Bone marrow (tissue), 2 donors: ENCODE measurements at places on chromosomes 3 and 15.

DNA sequence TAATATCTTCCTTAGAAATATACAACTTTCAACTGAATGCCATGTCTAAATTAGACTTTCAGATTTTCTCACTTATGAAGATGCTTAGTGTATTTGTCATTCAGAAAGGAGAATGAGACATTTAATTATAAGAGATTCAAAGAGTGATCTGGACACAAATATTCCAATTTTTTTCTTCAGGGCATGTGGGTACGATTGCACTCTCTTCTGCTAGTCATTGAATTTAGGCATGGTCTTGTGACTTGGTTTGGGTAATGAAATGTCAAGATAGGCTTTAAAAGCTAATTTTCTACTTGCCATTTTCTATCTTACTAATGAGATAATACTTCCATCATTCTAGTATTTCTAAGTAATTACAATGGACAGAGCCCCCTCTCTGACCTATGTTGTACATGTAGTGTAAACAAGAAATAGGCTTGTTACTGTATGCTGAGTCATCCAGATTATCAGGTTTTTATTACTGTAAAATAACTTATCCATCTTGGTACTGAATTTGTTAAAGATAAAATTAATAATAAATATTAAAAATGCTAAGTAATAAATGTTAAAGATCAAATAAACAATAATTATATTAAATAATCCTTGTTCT, 770.8 kb upstream of the BCHE start:
- DNase-seq = no peak

GRCh38 chr15:96687388-96688107, 357.0 kb downstream of the NR2F2 start:
- DNase-seq = no peak

GRCh38 chr3:155064920-155065319, 15.2 kb upstream of the MME start:
- DNase-seq = no peak

DNA sequence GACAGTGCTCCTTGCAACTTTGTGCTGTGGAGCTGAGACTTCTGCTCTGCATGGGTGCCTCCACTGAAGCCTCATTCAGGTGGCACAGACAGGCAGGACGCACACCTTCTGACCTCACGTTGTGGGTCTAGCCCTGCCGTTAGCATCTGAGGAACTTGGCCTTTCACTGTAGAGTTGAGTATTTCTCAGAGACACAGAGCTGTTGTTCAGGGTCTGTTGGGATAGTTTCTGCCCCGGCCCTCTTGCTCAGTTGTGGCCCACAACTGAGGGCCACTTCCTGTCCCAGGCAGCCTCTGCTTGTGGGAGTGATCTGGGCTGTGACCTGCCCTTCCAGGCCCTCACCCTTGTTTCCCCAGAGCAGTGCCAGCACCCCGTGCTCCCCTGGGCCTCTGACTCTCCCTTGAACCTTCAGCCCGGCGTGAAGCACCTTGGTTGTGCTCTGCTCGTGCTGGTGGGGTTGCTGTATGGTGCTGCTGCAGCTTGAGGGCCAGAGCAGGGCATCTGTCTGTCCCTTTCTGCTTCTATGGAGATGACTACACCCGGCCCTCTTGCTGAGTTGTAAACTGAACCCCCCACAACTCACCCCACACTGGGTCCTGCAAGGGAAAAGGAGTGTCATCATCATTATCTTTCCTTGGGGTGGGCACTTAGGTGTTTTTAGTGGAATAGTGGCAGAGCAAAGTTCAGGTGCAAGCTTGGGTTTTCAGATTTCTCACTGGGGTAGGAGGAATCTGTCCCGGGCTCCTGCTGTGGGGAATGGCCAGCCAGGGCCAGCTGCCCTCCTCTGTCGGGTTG, 11.7 kb downstream of the BAHD1 start:
- DNase-seq = no peak

DNA sequence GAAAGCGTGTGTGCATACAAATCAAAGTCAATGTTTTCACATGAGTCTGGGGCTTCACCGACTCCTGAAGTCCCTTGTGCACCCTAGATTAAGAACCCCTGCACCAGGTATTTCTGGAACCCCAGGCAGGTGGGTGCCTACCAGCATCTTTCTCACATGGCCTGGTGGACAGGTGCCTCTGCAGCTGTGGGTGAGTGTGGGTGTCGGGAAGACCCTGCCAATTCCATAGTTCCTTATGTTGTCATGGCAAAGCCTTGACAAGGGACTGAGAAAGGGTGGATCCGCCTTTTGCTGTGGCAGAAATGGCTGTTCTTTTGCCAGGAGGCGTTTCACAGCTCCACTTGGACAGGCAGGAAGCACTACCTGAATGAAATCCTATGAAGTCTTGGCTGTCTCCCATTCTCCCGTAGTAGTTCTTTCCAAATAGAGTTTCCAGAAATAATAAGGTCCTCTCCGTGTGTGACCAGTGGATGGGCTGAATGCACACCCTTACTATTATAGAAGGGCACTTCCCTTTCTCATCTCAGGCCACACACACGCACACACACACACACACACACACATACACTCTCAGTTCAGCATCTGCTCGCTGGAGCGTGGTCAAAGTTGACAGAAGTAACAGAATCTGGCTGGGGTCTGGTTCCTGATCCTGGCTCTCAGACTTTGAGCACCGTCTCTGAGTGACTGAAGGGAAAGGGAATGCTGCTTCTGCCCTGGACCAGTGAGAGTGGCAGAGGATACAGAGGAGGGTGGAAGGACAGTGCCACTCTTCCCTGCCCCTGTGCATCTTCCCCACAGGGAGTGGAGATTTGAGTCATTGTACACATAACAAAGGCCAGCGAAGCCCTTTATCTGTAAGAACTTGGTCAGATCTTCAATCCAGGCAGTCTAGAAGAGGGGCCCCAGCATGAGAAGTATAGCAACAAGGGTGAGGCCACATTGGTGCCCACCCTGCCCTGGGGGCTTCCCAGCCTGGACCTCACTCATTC, 38.7 kb downstream of the PDIA5 start:
- no peak for DNase-seq

DNA sequence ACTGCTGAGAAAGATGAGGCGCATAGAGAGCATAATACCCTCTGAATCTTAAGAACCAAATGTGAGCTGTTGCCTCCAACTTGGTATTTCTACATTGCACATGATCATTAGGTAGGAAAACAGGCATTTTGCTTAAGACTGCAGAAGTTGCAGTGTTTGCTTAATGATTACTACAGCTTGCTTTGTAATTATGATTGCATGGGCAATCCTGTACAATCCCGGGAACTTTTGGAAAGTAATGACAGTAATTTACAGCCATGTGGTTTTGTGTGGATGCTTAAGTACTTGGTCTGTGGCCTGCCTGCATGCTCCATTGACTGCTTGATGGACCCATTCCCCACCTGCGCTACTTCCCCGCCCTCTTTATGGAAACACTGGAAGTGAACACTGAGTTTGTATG, 301.1 kb downstream of the DIPK2A start:
- no peak for DNase-seq

DNA sequence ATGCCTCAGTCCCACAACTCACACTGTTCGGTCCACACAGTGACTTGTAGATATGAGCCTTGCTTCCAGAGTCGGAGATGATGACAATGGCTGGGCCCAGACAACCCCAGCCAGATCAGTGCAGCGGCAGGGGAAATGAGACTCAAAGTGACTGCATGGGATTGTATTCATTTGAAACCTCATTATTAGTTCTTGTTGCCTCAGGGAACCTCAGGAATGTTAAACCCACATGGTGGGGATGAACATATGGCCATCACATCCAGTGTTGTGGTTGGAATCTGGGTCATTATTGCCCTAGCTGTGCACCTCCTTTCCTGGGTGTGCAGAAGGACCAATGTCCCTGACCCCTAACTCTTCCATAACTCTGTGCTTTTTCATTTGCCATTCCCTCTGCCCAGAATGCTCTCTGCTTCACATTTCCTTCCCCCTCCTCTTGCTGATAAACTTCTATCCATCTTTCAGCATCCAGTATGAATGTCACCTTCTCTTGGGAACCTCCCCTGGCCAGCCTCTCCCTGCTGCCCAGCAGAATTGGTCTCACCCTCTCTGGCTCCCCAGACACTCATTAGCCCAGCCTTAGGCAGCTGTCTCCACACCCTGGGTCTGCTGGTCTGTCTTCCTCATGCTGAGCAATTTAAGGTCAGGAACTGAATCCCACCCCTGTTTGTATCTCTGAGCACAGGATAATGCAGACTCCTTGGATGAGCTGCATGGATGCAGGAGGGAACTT, 67.0 kb upstream of the TNFAIP8L3 start:
- no peak for DNase-seq

- no peak for DNase-seq
These were observed 121.3 kb upstream of the THBS1 start for GRCh38 chr15:39459548-39459947.

GRCh38 chr3:2735392-2735894, 374.7 kb downstream of the IL5RA start:
- no peak for DNase-seq

- DNase-seq = no peak
These were observed 99.9 kb downstream of the ITPR1 start for GRCh38 chr3:4593014-4593413.

DNA sequence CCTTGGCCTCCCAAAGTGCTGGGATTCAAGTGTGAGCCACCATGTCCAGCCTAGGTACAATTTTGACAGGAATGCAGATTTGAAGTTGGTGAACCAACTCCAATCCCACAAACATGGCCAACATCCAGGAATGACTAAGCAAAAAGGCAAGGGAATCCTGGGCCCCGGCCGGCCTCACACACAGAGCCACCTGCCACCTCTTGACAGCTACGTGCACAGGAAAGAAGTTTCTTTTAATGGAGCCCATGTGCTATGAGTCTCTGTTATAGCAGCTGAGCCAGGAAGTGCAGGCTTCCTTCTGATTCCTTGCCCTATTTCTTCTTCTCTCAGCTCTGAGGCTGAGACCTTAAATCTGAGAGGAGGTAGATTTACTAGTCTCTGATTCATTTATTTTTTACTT, 8.8 kb downstream of the TMEM40 start:
- DNase-seq = no peak

- DNase-seq = no peak
These were observed 45.0 kb downstream of the SNRK start for GRCh38 chr3:43331381-43331780.

DNA sequence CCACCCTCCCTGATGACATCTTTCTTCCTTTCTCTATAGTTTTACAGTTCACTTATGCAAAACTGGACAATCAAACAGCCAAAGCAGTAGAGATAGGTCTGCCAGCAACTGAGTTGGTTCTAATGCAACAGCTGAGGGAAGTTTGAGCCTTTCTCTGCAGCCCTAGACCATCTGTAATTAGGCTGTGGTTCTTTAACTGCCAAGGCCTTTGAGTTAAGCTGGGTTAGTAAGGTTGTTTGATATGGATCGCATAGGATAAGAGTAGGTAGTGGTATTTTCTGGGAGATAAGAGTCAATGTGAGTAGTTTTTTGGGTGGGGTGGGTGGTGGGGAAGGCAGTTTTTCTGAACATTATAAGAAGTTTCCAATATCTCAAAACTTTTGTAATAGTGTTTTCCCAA, 3.0 kb downstream of the RPL39L start:
- no peak for DNase-seq

DNA sequence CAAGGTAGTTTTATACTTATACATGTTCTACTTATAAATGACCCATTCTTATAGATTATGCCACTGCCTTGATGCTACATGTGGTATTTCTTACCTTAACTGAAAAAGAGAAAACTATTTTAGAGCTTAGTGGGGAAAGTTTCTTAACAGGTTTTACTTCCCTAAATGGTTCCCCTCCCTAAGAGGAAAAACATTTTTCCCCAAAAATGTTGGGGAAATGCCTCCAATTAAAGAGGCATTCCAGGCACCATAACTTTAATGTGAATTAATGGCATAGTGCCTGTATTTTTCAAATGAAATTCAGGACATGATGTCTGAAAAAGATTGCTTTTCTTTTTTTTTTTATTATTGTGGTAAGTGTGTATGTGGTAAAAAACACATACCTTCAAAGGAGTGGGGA, 22.6 kb downstream of the GOLM2 start:
- DNase-seq = no peak
